ENCODE measurements at places on chromosomes 7 and 10.

DNA sequence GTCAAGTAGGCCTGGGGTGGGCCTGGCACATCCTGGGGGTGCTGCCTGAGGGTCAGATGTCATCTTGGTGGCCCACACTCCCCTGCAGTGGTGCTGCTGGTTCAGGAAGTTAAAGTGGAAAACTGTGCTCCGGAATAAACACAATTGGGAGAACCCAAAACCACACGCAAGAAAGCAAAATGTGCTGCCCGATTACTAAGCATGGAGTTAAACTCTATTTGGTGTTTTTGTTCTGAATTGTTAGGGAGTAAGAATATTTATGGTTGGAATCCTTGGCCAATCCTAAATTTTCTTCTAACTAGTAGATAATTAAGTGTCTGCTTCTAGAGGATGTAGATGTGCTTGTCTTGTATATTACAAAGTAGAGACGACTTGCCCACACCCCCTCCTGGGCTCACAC lies 131.4 kb downstream of the MGMT start:
- no peak for DNase-seq

DNA sequence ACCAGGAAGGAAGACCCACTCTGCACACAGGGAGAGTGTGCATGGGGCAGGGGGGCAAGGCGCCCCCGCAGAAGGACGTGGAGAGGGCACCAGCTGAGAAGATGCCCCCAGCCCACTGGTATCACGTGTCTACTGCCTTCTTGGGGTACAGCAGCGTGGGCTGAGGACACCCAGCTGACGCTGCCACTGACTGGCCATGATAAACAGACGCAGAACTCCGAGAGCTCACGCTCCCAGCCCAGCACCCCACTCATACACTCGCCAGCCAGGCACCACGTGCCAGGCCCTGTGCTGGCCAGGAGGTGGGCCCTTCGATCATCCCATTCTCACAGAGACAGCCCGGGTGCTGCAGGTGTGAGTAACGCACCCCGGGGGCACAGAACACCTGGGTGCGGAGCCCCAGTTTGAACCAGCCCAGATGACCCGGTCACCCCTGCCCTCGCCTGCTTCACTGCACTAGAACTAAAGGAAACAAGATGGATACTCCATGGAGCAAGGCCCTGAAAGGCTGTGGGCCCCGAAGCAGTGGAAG lies 199.8 kb downstream of the MAD1L1 start:
- DNase-seq, result no peak

DNA sequence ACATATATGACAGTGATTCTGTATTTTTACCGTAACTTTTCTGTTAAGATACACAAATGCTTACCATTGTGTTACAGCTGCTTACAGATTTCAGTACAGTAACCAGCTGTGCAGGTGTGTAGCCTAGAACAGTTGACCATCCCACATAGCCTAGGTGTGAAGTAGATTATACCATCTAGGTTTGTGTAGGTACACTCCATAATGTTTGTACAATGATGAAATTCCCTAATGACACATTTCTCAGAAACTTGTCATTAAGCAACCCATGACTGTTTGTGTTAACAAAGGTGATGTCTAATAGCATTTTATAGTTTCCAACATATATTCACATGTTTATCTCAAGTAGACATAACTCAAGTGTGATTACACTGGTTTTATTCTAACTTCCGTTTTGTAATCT lies 218.5 kb downstream of the PLXDC2 start:
- no peak for DNase-seq

DNA sequence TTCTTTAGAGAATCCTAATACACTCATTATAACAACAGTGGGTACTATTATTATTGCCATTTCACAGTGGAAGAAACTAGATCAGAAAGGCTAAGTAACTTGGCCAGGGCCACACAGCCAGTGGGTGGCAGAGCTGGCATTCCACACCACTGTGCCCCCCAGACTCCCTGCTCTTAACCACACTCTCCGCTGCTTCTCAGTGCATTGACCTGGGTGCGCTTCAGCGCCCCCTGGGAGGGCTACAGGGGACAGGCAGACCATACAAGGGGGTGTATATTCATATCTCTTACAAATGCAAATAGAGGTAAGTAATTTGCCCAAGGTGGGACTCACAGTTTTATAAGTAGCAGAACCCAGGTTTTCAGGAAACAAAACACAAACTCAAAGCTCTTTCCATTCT lies 77.0 kb upstream of the NMT2 start:
- no peak for DNase-seq

DNA sequence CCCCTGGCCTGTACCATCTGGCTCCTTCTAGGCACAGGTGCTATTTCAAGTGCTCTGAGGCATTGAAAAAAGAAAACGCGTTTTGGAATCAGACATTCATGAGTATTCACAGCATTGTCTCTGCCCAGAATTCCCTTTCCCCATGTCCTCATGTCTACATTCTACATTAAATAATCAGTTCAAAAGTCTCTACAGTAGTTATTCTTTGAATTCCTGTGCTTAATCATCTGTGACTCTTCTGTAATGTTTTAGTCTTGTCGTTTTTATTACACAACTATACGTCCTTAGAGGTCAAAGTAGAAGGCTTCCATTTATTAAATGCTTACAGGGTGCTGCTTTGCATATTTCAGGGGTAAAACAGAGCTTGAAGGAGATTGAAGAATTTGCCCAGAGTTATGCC lies 95.7 kb downstream of the BICC1 start:
- DNase-seq, result no peak

- no peak for DNase-seq
These were observed 715.7 kb upstream of the SORCS1 start for GRCh38 chr10:107880185-107880584.

GRCh38 chr7:12554351-12554750 lies 16.2 kb upstream of the SCIN start:
- DNase-seq, result no peak

DNA sequence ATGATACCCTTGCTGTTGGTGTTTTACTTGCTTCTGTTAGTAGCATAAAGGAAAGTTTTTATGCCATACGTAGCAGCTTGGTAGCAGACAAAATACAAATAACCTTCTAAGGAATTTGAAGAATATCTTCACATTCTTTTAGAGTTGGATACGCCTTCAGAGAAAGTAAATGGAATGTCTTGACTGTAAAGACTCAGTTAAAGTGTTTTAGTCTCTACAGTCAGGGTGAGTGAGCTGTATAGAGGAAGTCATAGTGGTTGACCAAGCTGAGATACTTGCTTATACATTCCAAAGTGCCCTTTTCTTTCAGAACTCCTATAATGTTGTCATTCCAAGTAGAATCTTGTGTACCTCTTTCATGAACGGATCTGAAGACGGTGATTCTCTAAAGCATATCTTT lies 37.7 kb downstream of the RABGEF1 start:
- DNase-seq, result no peak

GRCh38 chr10:111479966-111480365 lies 403.1 kb downstream of the ADRA2A start:
- no peak for DNase-seq

DNA sequence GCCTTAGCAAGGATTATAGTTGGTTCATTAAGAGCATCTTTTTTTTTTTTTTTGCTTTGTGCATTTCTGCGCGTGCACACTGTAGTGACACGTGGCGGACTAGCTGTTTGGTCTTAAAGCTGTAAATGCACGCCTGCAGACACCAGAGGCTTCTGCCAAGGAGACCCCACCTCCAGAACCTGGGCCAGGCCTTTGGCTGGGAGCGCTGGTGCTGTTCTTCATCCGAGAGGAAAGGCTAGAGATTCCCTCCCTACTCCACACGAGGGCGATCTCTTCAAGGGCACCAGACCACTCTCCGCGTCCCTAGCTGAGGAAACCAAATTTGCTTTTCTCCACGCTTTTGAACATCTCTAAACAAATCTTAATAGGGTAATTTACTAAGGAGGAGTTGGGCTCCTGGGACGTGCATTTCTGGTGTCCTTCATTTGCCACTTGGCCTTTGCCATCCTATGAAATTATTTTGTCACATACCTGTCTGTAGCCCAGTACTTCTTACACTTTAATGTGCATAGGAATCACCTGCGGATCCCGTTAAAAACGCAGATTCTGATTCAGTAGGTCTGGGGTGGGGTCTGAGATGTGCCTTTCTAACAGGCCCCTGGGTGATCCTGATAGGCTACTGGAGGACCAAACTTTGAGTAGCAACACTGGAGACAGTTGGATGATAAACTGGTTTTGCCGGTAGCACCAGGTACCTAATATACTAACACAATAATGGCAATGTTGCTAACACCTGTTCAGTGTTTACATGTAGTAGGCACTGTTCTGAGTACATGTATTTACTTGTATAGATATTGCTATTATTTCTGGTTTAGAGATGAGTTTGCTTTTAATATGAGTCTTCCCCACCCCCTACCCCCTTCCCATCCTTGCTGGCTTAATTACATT lies 1.3 kb upstream of the SLC26A5 start:
- no peak for DNase-seq

- DNase-seq, result no peak
These were observed 15.9 kb downstream of the TMEM176B start for GRCh38 chr7:150784120-150784736.

- no peak for DNase-seq
These were observed 114.8 kb downstream of the RAB18 start for GRCh38 chr10:27618906-27619305.

DNA sequence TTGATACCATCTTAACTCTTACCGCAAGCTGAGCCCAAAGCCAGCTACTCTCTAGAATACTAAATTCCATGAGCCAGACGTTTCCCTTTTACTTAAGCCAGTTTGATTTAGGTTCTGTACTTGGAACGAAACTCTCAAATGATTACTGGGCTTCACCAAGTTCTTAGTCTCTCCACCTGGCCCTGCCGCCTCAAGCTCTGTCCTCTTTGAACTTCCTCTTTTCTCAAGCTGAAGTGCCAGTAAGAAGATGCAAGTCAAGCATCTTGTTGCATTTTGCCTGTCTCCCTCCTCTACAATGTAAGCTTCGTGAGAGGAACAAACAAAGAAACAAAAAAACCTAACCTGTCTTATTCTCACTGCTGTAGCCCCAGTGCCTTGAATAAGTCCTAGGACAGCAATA lies 358.2 kb upstream of the NPVF start:
- no peak for DNase-seq

GRCh38 chr7:11616466-11616865 lies 215.5 kb downstream of the THSD7A start:
- no peak for DNase-seq

DNA sequence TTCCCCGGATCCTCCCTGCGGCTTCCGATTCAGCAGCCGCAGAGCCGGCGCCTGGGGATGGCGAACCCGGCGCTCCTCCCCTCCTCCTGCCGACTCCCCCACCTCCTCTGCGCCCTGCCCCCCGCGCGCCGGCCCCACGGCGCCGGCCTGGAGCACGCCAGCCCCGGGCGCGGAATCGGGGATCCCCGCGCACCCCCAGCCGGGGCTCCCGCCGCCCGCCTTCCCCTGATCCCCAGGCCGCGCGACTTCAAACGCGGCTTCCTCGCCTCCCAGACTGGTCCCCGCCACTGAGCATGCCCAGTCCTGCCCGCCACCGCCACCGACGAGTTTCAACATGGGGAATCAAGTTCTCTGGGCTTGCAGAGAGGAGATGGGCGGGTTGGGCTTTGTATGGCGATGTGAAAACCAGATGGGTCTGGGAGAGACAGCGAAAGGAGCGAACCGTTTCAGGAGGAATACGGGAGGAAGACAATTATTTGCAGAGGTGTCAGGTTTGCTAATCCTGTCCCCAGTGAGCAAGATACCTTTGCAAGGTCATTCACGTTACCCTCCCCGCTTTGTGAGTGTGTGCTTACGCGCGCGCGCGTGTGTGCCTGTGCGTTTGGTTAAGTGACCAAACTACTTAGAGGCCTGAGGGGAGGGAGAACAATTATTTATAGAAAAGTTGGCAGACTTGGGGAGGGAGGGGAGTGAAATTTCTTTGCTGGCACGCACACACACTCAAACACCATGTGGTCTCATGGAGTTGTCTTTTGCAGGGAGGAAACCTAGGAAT lies at the start of gene PANK1:
Gene PANK1 (minus strand): TSS at position 276 of the 775 bp plus-strand sequence. CDS start 351 bp downstream, outside the sequence.
- peak; percentile 19 for DNase-seq

DNA sequence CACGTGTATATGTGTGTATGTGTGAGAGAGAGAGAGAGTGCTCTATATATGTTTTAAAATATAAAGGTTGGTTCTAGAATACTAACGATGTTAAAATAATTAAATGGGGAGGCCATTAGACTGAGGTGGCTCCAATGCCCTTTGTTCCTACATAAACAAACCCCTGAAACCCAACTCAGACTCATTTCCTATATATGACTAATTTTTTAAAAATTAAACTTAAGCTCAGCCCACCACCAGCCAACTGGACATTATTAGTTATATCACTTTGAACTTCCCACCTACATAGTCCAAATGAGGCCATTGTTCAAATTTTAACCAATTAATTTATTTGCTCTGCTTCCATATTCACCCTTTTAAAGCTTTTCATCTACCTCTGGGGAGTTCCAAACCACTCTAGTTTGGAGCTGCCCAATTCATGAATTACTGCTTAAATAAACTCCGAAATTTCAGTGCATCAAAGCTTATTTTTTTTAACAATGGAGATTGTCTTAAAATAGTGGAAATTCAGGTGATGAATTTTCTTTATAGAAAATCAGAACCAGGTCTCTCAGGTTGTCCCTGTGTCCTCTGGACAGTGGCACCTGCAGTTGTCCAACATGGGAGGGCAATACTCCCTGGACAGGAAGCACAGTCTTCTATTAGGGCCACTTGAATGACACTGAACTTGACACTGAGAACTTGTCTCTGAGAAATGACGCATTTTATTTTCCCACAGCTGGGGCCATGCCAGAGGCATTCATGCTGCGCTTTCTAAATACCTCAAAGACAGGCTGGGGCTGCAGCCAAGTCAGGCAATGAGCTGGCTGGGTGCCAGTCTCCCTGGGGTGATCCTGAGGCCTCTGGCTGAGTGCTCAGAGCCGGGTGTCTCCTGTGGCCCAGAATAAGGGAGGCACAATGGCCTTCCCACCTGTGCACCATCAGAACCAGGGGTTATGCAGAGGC lies 109.5 kb upstream of the TMEM72 start:
- no peak for DNase-seq

DNA sequence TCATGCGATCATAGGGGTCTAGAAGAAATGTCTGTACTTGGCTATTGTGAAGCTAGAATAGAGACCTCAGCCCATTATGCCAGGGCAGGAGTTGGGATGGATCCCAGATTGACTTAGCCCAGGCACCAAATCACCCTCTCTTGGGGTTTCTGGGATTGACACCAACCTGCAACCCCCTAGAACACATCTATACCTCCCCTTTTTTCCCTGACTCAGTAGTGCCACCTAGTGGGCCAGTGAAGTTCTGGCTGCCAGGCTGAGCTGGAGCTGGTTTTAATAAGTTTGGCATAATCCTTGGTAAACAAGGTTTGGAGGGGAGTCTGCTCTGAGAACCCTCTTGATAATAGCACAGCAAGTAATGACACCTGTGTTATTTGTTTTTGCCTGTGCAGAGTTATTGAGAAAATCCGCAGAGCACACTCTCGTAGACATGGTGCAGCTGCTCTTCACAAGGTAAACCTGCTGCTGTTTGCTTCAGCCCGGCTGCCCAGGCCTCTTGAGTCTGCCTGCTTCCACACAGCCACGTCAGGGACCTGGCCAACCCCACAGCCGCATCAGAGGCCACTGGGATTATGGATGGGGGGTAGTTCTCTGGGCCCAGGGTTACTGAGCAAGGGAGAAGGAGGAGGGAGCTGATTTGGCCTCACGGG lies 43.3 kb upstream of the NFKB2 start:
- DNase-seq, result peak; percentile 53
